Activated CD8-positive, alpha-beta memory T cell treated with anti-CD3 and anti-CD28 coated beads for 1 hour (primary cell): ENCODE measurements at places on chromosomes 4 and X.

GRCh38 chrX:12007881-12008280 is 130.4 kb upstream of the FRMPD4 start:
- no peak for DNase-seq

DNA sequence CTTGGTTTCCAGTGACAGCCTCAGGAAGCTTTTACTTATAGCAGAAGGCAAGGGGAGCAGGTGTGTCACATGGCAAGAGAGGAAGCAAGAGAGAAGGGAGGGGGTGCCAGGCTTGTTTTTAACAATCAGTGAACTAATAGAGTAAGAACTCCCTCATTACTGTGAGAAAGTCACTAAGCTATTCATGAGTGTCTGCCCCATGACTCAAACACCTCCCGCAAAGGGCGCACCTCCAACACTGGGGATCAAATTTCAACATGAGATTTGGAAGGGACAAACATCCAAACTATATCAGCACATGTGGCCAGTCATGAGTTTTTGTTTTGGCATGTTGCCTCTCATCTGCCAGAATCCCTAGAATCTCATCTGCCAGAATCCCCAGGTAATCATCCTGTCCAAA is 183.5 kb upstream of the C1QTNF7 start:
- no peak for DNase-seq

DNA sequence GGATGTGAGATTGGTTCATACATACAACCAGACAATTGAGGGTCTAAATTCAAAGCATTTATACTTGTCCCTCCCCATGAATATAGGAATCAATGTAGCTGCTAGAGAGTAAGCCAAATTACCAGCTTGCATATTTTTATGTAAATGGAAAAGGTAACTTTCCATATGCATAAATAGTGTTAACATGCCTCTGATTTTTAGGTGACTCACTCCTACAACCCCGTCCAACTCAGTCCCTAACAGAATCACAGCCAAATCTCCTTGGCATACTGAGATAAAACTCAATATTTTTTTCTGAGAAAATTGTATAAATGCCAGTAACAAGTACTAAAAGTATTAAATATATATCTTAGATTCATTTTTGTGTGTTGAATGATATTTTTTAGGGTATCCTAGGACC is 67.2 kb downstream of the INPP4B start:
- no peak for DNase-seq

DNA sequence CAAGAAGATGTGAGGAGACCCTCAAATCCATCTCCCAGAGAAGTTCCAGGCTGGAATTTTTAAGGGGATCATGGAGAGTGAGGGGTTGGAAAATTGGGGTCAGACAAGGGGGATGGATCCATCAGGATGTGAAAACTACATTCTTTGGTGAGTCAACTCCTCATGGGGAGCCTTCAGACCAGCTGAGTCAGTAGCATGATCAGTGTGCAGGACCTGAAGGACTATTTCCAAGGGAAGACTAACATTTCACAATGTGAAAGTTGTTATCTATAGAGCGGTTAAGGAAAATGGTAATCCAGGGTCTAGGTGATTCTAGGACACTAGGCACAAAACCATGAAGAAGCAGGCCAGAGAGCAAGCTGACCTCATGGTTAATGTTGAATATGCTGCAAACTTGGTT is 38.6 kb upstream of the CEP135 start:
- DNase-seq = no peak

GRCh38 chr4:12701384-12701783 is 782.8 kb downstream of the RAB28 start:
- no peak for DNase-seq

GRCh38 chrX:152821145-152821765 is 9.3 kb downstream of the CETN2 start:
- DNase-seq = no peak

- DNase-seq = no peak
Measured at GRCh38 chr4:123638834-123639233, 242.2 kb downstream of the SPRY1 start.

DNA sequence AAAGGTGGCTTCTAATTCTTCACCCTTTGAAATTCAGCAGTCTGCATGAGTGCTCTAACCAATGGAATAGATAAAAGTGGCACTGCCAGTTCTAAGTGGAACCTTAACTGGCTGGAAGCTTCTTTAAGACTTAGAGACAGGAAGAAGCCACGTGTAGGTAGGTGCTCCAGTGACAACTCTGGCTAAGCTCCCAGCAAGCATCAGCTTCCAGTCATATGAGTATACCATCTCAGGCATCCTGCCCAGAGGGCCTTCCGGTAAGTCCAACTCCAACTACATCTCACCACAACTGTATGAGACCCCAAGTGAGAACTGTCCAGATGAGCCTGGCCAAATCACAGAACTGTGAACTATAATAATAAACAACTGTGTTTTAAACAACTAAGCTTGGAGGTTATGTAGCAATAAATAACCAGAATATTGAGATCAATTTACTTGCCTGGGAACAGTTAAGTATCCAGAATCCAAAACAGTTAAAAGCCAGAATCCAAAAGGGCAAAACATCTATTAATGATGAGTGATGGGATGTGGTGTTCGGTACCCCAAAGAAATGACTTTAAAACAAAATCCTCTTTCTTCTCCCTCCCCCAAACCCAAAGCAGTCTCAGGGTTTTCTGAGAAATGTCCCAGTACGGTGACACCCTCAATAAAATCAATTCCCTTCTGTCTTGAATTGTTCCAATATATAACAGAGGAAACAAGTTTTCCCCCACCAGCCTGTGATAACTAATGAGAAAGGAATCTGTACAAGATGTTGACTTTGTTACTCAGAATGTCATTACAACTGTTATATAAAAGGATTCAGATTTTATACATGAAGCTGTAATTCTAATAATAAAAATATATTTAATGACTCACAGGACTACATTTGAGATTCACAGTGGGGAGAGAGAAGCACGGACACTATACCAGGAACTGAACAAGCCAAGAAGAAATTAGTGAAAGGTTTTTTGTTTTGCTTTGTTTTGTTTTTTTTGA is 4.2 kb downstream of the TSPAN5 start:
- DNase-seq = no peak
